ENCODE measurements at places on chromosomes 7 and 10.
A peak's percentile ranks its signal among the peaks of the same experiment; 100 is the strongest.

- DNase-seq = peak; percentile 78
Measured at GRCh38 chr7:134458341-134458805, 527 bp downstream of the AKR1B1 start.

GRCh38 chr10:80064120-80064886, 14.2 kb upstream of the TMEM254 start:
- no peak for DNase-seq

- DNase-seq = no peak
Measured at GRCh38 chr7:108488768-108489538, 32.7 kb upstream of the NRCAM start.

- DNase-seq = no peak
Measured at GRCh38 chr10:36662571-36662970, 462.8 kb upstream of the ANKRD30A start.

GRCh38 chr7:45711161-45711490, 137.0 kb downstream of the ADCY1 start:
- no peak for DNase-seq
